ENCODE measurements at places on chromosomes 6 and 20. TPM values are rescaled to one million over a fixed set of nuclear protein-coding genes. Genes with fewer than 3 reads are reported as not detected.

DNA sequence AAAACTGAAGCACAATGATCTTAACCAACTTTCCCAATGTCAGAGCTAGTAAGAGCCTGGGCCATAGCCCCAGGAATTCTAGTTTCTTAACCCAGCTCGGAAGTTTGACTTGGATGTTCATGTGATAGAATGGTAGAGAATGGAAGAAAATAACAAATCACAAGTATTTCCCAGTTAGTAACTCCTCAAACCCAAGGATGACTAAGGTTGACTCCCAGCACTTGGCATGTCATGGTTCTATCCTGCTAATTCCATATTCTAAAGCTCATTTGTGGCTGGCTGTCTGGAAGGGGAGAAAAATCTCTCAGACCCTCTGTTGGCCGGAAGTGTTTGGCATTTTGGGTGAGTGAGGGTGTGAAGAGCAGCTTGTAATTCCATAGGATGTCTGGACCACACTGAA lies 248.7 kb downstream of the RFPL4B start:
- no peak for DNase-seq

Gene EYA4
- total RNA-seq: not detected

DNA sequence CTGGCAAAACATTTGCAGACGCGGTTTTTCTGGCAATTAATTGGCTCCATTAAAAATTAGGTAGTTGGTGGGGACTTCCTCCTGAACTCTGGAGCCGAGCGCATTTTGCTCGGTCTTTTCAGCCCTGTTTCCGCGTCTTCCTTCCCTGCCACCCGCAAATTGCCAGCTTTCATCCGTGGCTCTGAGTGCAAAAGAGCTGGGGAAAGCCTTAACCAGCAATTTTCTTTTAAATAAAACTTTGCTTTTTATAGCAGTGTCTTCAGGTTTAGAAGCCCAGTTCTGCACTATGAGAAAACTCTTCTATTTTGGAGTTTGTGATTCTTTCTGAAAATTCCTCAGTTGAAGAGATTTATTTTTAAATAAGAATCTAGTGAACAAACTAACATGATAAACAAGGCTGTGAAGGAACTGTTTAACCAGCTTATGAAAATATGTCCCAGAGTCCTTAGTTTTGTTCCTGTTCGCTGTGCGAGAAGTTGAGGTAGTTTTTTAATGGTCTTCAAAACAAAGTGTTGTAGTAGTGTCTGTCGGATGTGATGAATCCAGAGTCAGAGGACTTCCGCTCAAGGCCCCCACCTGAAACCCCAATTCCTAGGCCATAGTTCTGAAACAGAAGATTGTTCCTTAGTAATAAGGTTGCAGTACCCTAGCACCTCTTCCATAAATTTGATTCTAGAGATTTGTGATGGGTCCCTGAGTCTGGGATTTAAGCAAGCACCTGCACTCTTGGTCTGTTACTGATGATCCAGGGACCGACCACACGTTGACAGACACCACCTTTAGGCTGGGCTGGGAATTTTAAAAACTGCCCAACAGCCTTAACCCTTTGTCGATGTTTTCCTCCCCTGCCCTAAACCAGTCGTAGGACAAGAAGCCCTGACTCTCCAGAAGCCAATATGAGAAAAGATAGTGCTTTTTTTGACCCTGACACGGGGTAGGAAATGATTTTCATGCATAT lies 950 bp downstream of the KCTD20 start:
- no peak for DNase-seq

DNA sequence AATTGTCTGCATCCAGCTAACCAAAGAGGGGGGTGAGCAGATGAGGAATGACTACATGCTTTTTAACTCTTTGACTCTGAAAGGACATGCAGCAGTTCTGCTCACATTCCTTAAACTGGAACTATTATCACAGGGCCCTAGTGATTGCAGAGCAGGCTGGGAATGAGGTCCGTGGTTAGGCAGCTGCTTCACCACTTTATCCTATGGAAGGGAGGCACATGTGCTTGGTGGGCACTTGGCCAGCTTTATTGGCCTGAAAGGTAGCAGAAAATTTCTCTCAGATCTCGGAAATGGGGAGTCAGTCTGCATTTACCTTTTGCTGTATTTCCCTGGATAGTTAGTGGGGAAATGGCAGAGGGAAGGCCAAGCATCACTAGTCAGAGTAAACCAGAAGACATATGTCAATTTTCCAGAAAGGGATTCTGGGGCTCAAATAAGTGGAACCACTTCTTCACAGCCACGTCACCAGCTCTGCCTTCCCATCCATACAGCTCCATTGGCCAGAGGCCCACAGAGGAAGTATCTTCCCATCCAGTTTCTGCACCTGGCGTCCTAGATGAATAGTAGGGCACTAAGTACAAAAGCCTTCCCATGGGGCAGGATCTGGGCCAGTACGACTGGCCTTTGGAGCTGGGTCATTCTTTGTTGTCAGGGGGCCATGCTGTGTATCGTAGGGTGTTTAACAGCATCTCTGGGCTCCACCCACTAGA lies 444.8 kb downstream of the PTPRT start:
- no peak for DNase-seq

Gene ADAT2
- total RNA-seq: 4.8 TPM

GRCh38 chr6:142306736-142307135 lies 4.9 kb downstream of the ADGRG6 start:
- no peak for DNase-seq

Gene RBBP8NL
- not detected for total RNA-seq

DNA sequence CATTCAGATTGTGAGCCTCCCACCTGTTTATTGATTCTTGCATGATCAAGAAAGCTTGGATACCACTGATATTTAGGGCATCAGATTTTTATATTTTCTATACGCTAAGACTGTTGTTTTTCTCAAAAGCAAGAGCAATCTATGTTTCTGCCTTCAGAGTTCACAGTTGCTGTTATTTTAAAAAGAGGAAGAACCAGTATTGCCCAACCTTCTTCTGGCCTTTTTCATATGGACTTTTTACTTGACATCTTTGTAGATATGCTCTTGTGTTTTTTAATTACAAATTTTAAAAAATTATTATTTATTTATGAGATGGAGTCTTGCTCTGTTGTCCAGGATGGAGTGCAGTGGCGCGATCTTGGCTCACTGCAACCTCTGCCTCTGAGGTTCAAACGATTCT lies 28.9 kb downstream of the SLC17A5 start:
- DNase-seq: no peak

Gene ZNF311
- total RNA-seq: 0.59 TPM

Gene PLCG1
- 94.7 TPM for total RNA-seq

Gene HSPA12B
- total RNA-seq: 7.9 TPM

DNA sequence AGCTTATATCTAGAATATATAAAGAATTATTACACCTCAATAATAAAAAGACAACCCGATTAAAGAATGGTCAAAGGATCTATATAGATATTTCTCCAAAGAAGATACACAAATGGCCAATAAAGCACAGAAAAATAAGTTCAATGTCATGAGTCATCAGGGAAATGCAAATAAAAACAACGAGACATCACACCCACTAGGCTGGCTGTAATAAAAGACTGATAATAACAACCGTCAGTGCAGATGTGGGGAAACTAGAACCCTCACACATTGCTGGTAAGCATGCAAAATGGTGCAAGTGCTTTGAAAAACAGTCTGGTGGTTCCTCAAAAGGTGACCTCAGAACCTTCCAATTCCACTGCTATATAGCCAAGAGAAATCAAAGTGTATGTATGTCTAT lies 33.0 kb downstream of the TBX18 start:
- DNase-seq: no peak

DNA sequence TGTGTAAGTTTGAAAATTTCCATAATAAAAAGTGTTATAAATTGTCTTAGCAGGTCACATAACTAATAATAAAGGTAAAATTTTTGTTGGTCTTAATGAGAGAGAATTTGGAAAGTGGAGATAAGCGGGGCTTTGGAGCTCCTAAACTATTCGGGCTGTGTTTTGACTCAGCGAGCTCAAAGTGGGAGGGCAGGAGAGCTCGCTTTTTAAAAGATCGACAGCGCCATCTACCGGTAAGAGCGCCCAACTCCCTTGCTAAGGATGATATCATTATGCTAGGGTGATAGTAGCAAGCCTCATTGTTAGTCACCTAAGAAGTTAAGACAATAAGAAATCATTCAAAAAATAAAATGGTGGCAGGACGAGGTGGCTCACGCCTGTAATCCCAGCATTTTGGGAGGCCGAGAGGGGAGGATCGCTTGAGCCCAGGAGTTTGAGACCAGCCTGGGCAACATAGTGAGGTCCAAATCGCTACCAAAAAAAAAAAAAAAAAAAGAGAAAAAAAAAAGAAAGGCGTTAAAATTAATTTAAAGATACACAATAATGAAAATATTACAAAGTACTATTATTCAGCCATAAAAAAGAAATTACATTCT lies 24.8 kb downstream of the C6orf15 start:
- peak; percentile 68 for DNase-seq

DNA sequence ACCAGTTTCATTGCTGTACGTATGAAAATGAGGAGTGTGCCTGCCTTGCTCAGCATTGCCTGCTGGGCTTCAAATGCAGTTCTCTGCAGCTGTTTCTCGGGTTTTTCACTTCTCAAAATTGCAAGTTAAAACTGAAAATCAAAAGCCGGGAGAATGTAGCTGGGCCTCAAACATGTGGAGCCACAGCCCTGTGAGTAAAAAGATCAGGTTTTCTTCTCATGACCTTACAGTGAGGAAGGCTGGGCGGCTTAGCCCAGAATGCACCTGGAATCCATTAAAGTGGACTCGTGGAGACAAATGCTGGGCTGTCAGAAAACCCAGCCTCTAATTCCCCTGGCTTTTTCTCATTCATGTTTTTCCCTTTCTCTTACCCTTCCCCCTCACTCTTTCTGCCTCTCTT lies 34.4 kb downstream of the DSE start:
- no peak for DNase-seq

- DNase-seq: no peak
These were observed 45.7 kb downstream of the MAP3K7 start for GRCh38 chr6:90541221-90541620.

DNA sequence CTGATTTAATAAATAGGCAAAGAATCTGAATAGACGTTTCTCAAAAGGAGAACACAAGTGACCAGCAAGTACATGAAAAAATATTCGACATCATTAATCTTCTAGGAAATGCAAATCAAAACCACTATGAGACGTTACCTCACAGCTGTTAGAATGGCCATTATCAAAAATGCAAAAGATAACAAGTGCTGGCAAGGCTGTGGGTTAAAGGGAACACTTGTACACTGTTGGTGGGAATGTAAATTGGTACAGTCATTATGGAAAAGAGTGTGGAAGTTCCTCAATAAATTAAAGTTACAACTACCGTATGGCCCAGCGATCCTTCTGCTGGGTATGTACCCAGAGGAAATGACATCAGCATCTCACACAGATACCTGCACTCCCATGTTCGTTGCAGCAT lies 253.9 kb upstream of the BMP2 start:
- no peak for DNase-seq

Gene BMP7
- not detected for total RNA-seq

DNA sequence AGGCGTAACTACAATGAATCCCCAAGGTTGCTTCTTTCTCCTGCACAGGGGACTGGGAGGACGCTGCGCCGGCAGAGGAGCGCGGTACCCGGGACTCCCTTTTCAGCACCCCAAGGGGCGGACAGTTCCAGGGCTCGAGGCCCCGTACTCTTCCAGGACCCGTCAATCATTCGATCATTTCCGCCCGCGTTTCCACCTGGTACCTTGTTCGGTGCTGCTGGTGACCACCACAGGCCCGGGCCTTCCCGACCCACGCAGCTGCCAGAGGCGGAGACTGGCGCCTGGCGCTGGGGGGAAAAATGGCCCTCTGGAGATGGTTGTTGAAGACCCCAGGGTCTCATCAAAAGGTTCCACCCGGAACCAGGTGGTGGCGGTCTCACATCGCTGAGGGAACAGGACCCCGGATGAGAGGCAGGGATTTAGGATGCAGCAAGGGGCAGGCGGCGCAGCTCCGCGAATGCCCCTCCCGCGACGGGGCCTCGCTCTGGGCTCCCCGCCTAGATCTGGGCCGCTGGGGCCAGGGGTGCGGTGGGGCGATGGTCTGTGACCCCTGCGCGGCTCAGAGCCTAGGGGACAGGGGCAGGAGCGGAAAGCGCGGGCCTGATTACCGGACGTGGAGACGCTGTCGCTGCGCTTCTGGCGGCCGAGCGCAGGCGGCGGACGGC lies 744 bp downstream of the VSX1 start:
- no peak for DNase-seq

Gene ID4
- 0.04 TPM for total RNA-seq

All from pulmonary artery endothelial cell (primary cell).